H1 (cell line): ENCODE measurements at places on chromosomes 16 and 17.

DNA sequence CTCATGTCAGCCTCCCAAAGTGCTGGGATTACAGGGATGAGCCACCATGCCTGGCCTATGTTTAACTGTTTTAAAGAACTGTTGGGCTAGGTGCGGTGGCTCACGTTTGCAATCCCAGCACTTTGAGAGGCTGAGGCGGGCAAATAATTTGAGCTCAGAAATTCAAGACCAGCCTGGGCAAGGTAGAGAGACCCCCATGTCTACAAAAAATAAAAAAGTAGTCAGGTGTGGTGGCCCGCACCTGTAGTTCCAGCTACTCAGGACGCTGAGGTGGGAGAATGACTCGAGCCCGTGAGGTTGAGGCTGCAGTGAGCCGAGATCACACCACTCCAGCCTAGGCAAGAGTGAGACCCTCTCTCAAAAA lies 1.9 kb upstream of the ITGAL start:
- no peak for DNase-seq
- H3K4me3 ChIP-seq, result no peak overlapping the region
- no peak overlapping the region for H3K27ac ChIP-seq
- no peaks in the 10 kb centered on the region for H3K36me3 ChIP-seq

GRCh38 chr16:17426451-17426850 lies 44.3 kb downstream of the XYLT1 start:
- H3K36me3 ChIP-seq, result no peaks in the 10 kb centered on the region
- DNase-seq, result no peak
- H3K27me3 ChIP-seq, result no peaks in the 10 kb centered on the region
- no peak overlapping the region for H3K27ac ChIP-seq

- H3K4me3 ChIP-seq, result no peak overlapping the region
- no peaks in the 10 kb centered on the region for H3K27me3 ChIP-seq
- DNase-seq, result no peak
- H3K36me3 ChIP-seq, result no peaks in the 10 kb centered on the region
Measured at GRCh38 chr17:40557531-40558299, 7.6 kb downstream of the CCR7 start.

DNA sequence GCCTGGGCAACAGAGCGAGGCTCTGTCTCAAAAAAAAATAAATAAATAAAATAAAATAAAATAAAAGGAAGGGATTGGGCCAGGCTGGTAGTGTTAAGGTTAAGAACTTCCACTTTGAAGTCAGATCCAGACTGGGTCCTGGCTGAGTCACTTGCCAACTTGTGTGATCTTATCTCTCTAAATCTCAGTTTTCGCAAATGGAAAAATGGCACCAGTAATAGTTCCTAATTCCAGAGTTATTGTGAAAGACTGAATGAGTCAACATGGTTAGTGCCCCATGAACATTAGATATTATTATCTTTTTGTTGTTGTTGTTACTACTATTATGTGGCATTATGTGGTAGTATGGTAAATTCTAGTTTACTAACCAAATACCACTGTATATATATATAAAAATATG lies 188.0 kb upstream of the AXIN2 start:
- H3K27ac ChIP-seq, result no peak overlapping the region
- H3K36me3 ChIP-seq, result no peaks in the 10 kb centered on the region
- no peak overlapping the region for H3K4me3 ChIP-seq
- DNase-seq, result no peak
- no peaks in the 10 kb centered on the region for H3K4me1 ChIP-seq

DNA sequence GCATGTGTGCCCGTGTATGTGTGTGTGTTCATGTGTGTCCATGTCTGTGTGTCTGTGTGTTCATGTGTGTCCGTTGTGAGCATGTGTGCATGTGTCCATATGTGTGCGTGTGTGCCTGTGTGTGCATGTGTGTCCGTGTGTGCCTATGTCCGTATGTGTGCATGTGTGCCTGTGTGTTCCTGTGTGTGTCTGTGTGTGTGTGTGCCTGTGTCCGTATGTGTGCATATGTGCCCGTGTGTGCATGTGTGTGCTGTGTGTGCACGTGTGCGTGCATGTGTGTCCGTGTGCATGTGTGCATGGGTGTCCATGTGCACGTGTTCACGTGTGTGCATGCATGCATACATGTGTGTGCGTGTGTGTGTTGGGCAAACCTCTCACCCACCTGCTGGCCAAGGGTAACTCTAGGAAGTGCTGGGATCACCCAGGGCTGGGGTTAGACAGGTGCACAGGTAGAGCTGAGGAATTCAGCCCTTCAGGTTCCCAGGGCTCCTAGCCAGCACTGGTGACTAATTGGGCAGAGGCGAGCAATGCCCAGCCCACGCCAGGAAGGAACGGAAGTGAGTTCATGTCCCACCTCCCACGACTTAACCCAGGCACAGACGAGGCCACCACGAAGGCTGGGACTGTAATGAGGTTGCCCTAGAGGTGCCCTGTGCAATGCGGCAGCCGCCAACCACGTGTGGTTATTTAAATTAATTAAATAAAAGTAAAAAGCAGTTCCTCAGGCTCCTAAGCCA lies 8.2 kb upstream of the CSNK1D start:
- no peak overlapping the region for H3K4me3 ChIP-seq
- H3K27me3 ChIP-seq, result no peaks in the 10 kb centered on the region
- H3K27ac ChIP-seq, result no peak overlapping the region
- no peaks in the 10 kb centered on the region; the same call in 1 of the 2 replicates for H3K4me1 ChIP-seq
- no peak for DNase-seq

DNA sequence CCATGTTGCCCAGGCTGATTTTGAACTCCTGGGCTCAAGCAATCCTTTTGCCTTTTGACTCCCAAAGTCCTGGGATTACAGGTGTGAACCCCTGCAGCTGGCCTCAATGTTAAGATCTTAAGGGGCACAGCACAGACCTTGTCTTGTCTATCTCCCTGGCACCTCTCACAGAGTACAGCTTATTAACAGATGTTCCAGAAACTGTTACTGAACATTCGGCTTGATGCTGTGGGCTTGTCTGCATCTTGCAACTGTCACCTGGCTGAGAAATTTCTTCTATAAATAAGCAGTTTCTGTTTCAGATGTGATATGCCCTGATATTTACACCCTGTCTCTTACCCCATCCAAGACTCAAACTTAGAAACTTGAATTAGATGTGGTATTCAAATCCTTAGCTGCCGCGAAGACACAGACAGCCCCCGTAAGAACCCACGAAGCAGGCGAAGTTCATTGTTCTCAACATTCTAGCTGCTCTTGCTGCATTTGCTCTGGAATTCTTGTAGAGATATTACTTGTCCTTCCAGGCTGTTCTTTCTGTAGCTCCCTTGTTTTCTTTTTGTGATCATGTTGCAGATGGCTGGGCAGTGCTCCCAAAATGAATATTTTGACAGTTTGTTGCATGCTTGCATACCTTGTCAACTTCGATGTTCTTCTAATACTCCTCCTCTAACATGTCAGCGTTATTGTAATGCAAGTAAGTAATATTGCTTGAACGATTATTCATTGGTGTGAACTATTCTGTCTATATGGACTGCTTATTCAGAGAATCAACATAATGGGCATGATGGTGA lies at the start of gene TNFRSF17:
TNFRSF17 (plus strand) TSS at position 450 of the 791 bp plus-strand sequence; CDS start at position 565, 115 bp downstream.
- no peak for DNase-seq
- H3K4me1 ChIP-seq, result no peaks in the 10 kb centered on the region
- no peaks in the 10 kb centered on the region for H3K27me3 ChIP-seq
- H3K36me3 ChIP-seq, result no peaks in the 10 kb centered on the region
- H3K27ac ChIP-seq, result no peak within 1 kb of the TSS
- no peak within 1 kb of the TSS for H3K4me3 ChIP-seq
